Tibial artery (tissue), 4 donors: ENCODE measurements at places on chromosomes 2 and 18.

GRCh38 chr2:12424219-12424618, 292.5 kb upstream of the TRIB2 start:
- no peak overlapping the region for H3K4me3 ChIP-seq
- no peaks in the 10 kb centered on the region for H3K36me3 ChIP-seq
- no peak for DNase-seq

- no peak overlapping the region for H3K27ac ChIP-seq
- no peak for DNase-seq
- H3K27me3 ChIP-seq = no peaks in the 10 kb centered on the region
- no peak overlapping the region for H3K4me3 ChIP-seq
- H3K4me1 ChIP-seq = peaks cover 15% of the 10 kb centered on the region
Measured at GRCh38 chr2:237569896-237570295, 3.5 kb downstream of the PRLH start.

- no peaks in the 10 kb centered on the region for H3K36me3 ChIP-seq
- no peak overlapping the region for H3K27ac ChIP-seq
- no peak for DNase-seq
- H3K4me1 ChIP-seq = no peaks in the 10 kb centered on the region
Measured at GRCh38 chr2:50962731-50963130, 69.2 kb downstream of the NRXN1 start.

- no peak overlapping the region for H3K27ac ChIP-seq
- H3K36me3 ChIP-seq = no peaks in the 10 kb centered on the region
- H3K27me3 ChIP-seq = no peaks in the 10 kb centered on the region
- DNase-seq = no peak
- no peak overlapping the region for H3K4me3 ChIP-seq
Measured at GRCh38 chr2:146734042-146734820, 1110.6 kb upstream of the ACVR2A start.

GRCh38 chr18:49970319-49970718, 157.0 kb upstream of the ACAA2 start:
- H3K27me3 ChIP-seq = no peaks in the 10 kb centered on the region
- no peaks in the 10 kb centered on the region for H3K36me3 ChIP-seq
- DNase-seq = no peak

DNA sequence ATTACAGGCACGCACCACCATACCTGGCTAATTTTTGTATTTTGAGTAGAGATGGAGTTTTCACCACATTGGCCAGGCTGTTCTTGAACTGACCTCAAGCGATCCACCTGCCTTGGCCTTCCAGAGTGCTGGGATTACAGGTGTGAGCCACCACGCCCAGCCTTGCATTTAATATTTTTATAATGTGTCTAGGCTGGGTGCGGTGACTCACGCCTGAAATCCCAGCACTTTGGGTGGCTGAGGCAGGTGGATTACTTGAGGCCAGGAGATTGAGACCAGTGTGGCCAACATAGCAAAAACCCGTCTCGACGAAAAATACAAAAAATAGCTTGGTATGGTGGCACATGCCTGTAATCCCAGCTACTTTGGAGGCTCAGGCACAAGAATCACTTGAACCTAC, 3.2 kb downstream of the RPL37A start:
- peaks cover 50% of the 10 kb centered on the region for H3K36me3 ChIP-seq
- H3K4me3 ChIP-seq = no peak overlapping the region
- no peak overlapping the region for H3K27ac ChIP-seq

DNA sequence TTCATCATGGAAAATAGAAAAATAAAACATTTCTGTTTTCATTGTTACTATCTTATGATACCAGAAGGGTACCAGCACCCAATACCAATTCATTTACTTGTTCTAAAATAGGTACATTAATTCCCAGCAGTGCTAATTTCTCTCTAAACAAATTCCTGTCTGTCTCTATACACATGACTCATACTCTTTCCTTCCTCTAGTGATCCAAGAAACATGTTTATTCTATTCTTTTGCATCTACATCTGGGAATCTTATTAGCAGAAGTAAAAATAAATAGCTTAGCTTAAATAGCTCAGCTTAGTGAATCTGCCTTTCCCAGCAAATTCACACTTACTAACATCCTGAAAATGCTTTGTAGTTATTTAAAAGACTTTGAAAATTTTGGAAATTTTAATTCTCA, 84.5 kb upstream of the MAPRE2 start:
- no peaks in the 10 kb centered on the region for H3K36me3 ChIP-seq
- H3K4me3 ChIP-seq = no peak overlapping the region
- no peak for DNase-seq
- H3K27me3 ChIP-seq = no peaks in the 10 kb centered on the region
- no peaks in the 10 kb centered on the region for H3K4me1 ChIP-seq

- H3K27me3 ChIP-seq = no peaks in the 10 kb centered on the region
- no peaks in the 10 kb centered on the region for H3K4me1 ChIP-seq
- H3K27ac ChIP-seq = no peak overlapping the region
- H3K36me3 ChIP-seq = no peaks in the 10 kb centered on the region
- DNase-seq = no peak
Measured at GRCh38 chr2:151931030-151931611, 102.9 kb upstream of the ARL5A start.

DNA sequence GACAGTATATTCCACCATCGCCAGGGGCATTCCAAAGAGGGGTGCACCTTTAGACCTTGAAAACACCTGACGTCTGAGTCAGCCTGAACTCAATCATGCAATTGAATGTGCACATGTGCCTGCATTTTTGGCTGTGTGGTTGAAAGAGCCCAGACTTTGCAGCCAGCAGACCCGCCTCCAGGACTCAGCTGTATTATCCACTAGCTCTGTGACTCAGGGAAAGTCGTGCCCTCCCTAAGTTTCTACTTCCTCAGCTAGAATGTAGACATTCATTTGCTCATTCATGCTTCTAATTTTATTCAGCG, 94.2 kb downstream of the LRRC30 start:
- no peak overlapping the region for H3K4me3 ChIP-seq
- no peak for DNase-seq
- no peaks in the 10 kb centered on the region for H3K36me3 ChIP-seq
